ENCODE measurements at places on chromosomes 6 and 20. TPM values are rescaled to one million over a fixed set of nuclear protein-coding genes. Genes with fewer than 3 reads are reported as not detected.

Gene PNPLA1
- total RNA-seq = not detected

Gene TEAD3
- 11.1 TPM for total RNA-seq

Gene NFATC2
- total RNA-seq = 0.12 TPM

Gene SEMG2
- not detected for total RNA-seq

Gene RAET1L
- total RNA-seq = 1.2 TPM

Gene TRAPPC3L
- not detected for total RNA-seq

Gene NFS1
- total RNA-seq = 27.6 TPM

Gene PCMT1
- 121 TPM for total RNA-seq

Gene SPTLC3
- total RNA-seq = 20.3 TPM
